K562 (cell line): ENCODE measurements at places on chromosomes 2 and 18. TPM values are rescaled to one million over a fixed set of nuclear protein-coding genes. Genes with fewer than 3 reads are reported as not detected.

Gene AP1S3
- 2.5 TPM in 2 replicates for total RNA-seq

Gene RPRM
- total RNA-seq = not detected in 2 replicates

Gene ECEL1
- total RNA-seq = 0.09 TPM in 1 of 2 replicates, not detected in the other

Gene EGR4
- not detected in 2 replicates for total RNA-seq

Gene ST6GAL2
- total RNA-seq = not detected in 2 replicates

Gene CAPN10
- 19.3 and 25.3 TPM in 2 replicates for total RNA-seq

Gene SCTR
- total RNA-seq = not detected in 2 replicates

Gene METTL8
- total RNA-seq = 30.7 and 35.1 TPM in 2 replicates

Gene IL1RN
- total RNA-seq = not detected in 2 replicates

Gene ALPP
- total RNA-seq = not detected in 2 replicates

Gene FTCDNL1
- total RNA-seq = 0.58 and 1.0 TPM in 2 replicates

Gene C2orf80
- total RNA-seq = not detected in 2 replicates

Gene C2orf42
- total RNA-seq = 7.3 and 9.6 TPM in 2 replicates

Gene HOXD10
- not detected in 2 replicates for total RNA-seq

Gene LOXHD1
- not detected in 2 replicates for total RNA-seq

Gene REG3G
- 0.22 TPM in 1 of 2 replicates, not detected in the other for total RNA-seq

Gene CLEC4F
- total RNA-seq = not detected in 2 replicates

Gene SCN3A
- not detected in 2 replicates for total RNA-seq

Gene DSG4
- not detected in 2 replicates for total RNA-seq

Gene LONRF2
- total RNA-seq = 3.6 and 5.0 TPM in 2 replicates

Gene SCRN3
- total RNA-seq = 15.3 and 20.3 TPM in 2 replicates

Gene MDH1B
- total RNA-seq = 0.07 TPM in 1 of 2 replicates, not detected in the other

Gene LYPD1
- not detected in 2 replicates for total RNA-seq

Gene OTX1
- 6.4 and 7.1 TPM in 2 replicates for total RNA-seq

Gene TMX3
- total RNA-seq = 21.0 and 26.2 TPM in 2 replicates

Gene TXNDC2
- total RNA-seq = 2.0 and 3.8 TPM in 2 replicates

Gene C1QL2
- not detected in 2 replicates for total RNA-seq

Gene CSRNP3
- total RNA-seq = 0.04 TPM in 1 of 2 replicates, not detected in the other

Gene COBLL1
- total RNA-seq = 1.2 and 1.3 TPM in 2 replicates

Gene KCNE4
- total RNA-seq = not detected in 2 replicates

Gene GKN1
- not detected in 2 replicates for total RNA-seq

Gene KIAA2012
- total RNA-seq = not detected in 2 replicates

Gene ACVR2A
- 2.4 and 2.7 TPM in 2 replicates for total RNA-seq

Gene ACOXL
- 0.22 and 0.31 TPM in 2 replicates for total RNA-seq

Gene ZNF521
- total RNA-seq = 2.3 and 2.8 TPM in 2 replicates
